Thymus (tissue), 14 donors: ENCODE measurements at places on chromosomes 7 and 10. TPM values are rescaled to one million over a fixed set of nuclear protein-coding genes. Genes with fewer than 3 reads are reported as not detected.

The SYNPO2L gene
- polyA plus RNA-seq, result 0.21 TPM

The ECHDC3 gene
- 13.2 TPM for polyA plus RNA-seq

The SH2B2 gene
- 3.9 TPM for polyA plus RNA-seq

The PLEKHS1 gene
- 0.37 TPM for polyA plus RNA-seq

The SYPL1 gene
- polyA plus RNA-seq, result 77.0 TPM

The BEND7 gene
- 2.1 TPM for polyA plus RNA-seq
